ENCODE measurements at places on chromosomes 2 and 18.

DNA sequence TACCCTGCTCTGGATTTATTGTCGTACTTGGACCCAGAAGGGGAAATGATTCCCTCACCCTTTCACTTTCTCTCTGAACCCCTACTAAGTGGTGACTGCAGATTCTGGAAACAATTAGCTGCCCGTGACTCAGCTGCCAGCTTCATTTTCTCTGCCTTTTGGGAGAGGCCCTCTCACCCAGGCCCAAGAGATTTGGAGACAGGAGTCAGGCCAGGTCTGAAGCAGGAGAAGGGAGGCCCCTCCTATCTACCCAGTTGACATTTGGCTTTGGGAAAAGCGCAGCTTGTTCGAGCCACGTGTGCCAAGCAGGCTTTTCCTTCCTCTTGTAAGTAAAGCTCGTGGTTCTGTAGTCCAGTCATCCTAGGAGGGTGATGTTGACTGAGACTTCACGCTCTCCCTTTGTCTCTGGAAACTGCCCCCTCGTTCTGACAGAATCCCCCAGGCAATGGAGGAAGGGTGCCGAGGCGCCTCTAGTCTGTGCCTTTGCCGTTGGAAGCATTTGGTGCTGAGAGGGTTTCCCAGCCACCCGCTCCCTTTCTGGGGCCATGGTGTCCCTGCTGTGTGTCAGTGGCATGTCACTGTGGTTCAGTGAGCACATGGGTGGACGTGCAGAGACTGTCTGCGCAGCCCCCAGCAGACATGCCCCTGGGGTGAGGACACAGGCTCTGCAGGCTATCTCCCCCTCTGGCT lies 8.6 kb downstream of the OXER1 start:
- no peak for DNase-seq

DNA sequence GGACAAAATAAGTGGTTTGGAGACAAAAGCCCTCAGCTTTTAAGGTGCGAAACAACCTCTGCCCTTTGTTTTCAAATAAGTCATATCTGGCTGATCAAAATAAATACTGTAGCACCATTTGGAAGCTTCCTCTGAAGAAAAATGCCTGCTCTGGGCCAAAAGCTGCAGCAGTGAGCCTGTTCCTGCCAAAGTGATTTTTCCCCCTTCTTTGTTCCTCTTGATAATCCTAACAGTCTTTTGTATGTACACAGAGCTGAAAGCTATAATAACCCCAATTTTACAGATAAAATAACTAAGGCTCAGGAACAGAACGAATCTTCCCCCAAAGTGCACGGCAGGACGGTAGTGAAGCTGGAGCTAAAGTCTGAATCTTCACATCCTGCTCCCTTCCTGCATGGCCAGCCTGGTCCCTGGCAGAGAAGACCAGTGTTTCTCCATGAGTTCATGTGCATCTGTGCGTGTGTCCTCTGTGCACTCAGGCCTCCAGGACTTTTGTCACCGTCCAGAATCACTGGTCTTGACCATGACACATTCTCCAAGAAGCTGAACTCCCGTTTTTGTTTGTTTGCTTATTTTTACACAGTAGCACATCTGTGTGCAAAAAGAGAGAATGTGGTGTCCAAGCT lies 2114.1 kb upstream of the PIK3C3 start:
- no peak for DNase-seq

- no peak for DNase-seq
These were observed 3.1 kb upstream of the GORASP2 start for GRCh38 chr2:170925923-170926322.

- no peak for DNase-seq
These were observed 58.2 kb upstream of the ITGA4 start for GRCh38 chr2:181399027-181399426.

DNA sequence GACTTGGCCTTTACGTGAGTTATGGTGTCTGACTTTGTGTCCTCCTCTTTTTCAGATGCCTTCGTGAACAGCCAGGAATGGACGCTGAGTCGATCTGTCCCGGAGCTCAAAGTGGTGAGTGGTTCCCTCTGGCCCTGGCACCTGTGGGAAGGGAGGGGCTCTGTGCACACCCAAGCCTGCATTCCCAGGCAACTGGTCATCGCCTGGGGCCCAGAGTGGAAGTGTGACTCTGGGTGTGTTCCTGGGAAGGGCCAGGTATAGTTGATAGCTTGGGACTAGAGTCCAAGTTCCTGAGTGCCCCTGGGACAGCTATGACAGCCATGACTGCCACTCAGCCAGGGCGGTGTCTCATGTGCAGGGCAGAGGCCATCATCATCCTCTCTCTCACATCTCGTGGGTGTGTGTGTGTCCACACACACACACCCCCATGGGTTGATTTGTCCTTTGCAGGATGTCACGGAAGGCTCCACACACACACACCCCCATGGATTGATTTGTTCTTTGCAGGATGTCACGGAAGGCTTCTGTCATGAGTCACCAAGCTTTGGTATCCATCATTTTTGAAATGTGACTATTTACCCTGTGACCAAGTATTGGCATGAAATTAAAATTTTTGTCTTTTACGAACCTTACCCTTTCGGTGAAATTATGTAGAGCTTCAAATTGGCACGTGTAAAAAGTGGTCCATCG lies 215.4 kb downstream of the AGAP1 start:
- DNase-seq: no peak

GRCh38 chr2:143345887-143346787 lies 216.9 kb downstream of the ARHGAP15 start:
- DNase-seq: no peak

DNA sequence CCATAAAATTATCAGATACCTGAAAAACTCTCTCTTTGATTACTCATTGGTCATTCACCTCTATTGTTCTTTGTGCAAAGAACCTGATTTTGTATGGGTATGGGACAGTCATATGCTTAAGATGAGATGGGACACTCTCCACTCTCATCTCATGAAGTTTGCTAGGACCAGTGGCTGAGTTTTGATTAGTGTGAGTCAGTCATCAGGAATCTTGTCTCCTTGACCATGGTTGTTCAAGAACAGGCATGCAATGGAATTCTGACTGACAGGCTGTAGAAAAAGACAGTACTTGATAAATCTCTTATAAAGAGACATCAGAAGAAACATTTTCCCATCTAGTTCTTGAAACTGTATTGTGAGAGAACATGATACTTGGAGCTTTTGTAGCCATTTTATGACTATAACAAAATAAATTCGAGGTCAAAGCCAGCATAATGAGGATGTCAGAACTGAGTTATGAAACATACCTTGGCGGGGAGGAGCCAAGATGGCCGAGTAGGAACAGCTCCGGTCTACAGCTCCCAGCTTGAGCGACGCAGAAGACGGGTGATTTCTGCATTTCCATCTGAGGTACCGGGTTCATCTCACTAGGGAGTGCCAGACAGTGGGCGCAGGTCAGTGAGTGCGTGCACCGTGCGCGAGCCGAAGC lies 367.0 kb downstream of the NR4A2 start:
- no peak for DNase-seq

DNA sequence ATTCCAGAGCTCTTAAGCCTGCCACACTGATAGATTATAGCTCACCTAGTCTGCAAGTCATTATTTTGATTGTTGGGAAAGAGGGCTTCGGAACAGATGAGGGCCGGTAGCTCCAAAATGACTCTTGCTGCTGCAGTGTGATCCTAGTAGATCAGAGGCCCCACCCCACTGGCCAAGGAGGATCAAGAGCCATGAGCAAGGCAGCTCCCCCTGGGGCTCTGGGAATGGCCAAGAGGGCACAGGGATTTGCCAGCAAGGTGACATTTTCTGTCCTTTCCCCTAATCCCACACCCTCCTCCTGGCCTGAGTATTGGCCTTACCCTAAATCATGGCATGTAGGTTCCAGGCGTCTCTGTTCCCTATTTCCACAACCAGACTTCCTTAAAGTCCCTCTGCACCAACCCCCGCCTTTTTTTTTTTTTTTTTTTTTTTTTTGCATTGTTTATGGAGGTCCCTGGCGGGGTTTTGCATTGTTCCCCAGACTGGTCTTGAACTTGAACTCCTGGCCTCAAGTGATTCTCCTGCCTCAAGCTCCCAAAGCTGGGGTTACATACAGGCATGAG lies 36.5 kb downstream of the EIF4E2 start:
- DNase-seq: no peak

GRCh38 chr2:240522406-240522805 lies 35.4 kb downstream of the ANKMY1 start:
- DNase-seq: no peak

GRCh38 chr2:7681881-7682461 lies 764.8 kb downstream of the RNF144A start:
- no peak for DNase-seq

DNA sequence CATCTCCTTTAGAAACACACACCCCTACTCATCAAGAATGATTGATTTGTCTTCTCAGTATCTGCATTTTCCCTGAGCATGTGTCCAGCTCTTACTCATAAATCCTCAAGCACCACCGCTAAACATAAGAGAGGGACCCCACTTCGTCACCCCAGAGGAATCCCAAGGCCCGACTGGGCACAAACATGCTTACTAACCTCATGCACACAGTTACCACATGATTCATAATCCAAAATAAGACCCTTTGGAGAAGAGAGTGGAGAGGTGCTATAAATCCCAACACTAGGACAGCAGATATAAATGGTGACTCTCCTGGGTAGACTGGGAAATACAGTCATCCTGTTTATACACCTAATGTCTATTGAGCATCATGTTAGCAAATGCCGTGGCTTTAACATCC lies 843.2 kb upstream of the ID2 start:
- no peak for DNase-seq

GRCh38 chr2:45276914-45277313 lies 267.7 kb upstream of the SIX2 start:
- DNase-seq: no peak

DNA sequence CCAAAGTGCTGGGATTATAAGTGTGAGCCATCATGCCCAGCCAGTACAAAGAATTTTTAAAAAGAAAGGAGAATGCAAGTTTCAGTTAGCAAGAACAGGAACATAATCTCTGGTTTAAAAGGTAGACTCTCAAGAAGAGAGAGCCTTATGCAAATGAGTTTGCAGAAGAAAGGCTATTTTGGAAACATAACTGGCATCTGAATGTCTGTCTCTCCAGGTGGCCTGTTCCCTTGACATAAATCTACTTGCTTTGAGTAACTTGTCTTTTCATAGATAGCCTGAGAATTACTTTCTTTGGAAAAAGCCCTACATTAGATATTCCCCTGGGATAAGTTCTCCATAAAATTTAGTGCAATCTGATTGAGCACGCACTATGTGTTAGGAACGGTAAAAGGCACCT lies 109.6 kb downstream of the ICOS start:
- no peak for DNase-seq

GRCh38 chr2:129801575-129801974 lies 177.9 kb upstream of the RAB6C start:
- DNase-seq: no peak

GRCh38 chr2:47359375-47359868 lies 43.5 kb upstream of the MSH2 start:
- DNase-seq: no peak

DNA sequence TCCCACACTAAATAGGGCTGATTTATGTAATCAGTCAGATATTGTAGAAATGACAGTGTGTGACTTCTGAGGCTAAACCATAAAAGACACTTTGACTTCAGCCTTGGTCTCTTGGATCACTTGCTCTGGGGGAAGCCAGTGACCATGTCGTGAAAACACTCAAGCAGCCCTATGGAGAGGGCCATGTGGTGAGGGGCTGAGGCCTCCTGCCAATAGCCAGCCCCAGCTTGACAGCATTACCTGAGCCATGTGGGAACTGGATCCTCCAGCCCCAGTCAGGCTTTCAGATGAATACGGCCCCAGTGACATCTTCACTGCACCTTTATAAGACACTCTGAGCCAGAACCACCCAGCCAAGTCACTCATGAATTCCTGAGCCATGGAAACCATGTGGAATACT lies 20.8 kb downstream of the TNS1 start:
- DNase-seq: no peak

All from Right ventricle myocardium inferior (tissue), 1 donor.